ENCODE measurements at places on chromosomes 11 and 22. TPM values are rescaled to one million over a fixed set of nuclear protein-coding genes. Genes with fewer than 3 reads are reported as not detected.
A peak's percentile ranks its signal among the peaks of the same experiment; 100 is the strongest.

DNA sequence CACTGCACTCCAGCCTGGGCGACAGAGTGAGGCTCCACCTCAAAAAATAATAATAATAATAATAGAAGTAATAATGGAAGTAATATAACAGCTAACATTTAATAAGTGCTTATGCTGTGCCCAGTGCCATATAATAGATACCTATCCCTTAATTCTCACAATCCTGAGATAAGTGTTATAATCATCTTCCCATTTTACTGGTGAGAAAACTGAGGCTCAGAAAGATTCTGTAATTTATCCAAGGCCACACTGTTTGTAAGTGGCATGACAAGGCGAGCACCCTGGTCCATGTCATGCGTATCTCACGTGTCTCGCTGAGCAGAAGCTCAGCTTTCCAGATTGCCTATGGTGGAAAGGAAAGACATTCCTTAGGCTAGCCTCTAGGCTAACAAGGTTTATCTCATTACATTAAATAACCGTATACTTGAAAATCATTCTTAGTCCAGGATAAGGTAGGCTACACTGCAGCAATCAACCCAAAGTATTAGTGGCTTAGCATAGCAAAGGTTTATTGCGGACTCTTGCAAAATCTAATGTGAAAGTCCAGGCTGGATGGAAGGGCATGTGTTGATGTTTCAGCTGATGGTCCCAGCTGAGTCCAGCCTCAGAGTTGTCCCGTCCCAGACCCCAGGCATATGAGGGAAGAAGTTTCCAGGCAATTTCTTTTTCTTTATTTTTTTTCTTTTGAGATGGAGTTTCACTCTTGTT, 15.0 kb upstream of the LDLRAD3 start:
- DNase-seq = no peak

DNA sequence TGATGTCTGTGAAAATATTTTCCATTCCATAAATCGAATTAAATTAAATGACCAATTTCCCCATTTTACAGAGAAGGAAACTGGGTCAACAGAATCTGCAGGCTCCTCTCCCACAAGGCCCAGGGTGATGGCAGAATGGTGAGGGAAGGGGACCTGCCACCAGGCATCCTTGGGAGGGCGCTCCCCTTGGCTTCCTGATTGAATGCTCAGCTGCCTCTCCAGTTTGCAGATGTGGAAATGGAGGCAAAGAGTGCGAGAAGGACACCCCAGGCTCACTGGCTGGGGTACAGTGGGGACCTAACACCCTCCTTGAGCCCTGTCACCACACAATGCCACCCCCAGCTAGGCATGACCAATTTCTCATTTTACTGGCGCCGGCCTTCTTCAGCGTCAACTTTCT, 28.5 kb upstream of the CSNK1E start:
- DNase-seq = no peak

DNA sequence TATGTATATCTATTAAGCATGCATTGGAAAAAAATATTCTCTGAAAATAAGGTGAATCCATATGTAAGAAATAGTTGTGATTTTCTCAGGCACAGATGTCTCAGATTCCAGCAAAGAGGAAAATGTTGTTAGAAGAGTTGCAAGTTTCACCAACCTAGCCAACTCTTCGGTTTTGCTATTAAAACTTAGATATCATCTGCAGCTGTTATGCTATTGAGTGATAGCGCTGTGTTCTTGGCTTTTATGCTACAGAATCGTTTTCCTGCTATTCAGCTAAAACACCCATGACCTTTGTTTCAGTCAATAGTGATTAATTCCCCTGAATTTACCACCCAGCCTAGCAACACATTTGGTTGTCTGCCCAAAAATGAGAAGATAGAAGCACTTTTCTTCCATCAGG, 795.6 kb upstream of the ANO3 start:
- DNase-seq = no peak

GRCh38 chr22:49331878-49332277, 495.8 kb downstream of the BRD1 start:
- DNase-seq = no peak

- no peak for DNase-seq
These were observed 227.7 kb upstream of the ANO5 start for GRCh38 chr11:21965221-21965620.

DNA sequence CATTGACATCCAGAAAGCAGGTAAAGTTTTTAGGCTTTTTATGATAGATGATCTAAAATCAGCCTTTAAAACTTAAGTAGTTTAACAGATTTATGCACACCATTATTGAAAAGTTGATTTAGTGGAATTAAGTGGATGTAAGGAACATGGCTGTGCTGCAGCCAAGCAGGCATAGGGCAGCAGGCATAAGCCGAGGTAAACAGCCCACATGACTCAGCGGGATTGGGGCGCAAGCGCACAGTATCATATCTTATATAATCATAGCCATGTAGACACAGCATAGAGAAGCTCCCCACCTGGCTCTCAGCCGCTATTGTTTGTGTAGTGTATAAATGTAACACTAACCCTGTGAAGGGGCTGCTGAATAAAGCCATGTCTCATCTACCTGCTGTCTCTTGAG, 157.5 kb downstream of the WNT11 start:
- no peak for DNase-seq

- DNase-seq = no peak
These were observed 339.6 kb upstream of the ANO3 start for GRCh38 chr11:25992294-25992693.

DNA sequence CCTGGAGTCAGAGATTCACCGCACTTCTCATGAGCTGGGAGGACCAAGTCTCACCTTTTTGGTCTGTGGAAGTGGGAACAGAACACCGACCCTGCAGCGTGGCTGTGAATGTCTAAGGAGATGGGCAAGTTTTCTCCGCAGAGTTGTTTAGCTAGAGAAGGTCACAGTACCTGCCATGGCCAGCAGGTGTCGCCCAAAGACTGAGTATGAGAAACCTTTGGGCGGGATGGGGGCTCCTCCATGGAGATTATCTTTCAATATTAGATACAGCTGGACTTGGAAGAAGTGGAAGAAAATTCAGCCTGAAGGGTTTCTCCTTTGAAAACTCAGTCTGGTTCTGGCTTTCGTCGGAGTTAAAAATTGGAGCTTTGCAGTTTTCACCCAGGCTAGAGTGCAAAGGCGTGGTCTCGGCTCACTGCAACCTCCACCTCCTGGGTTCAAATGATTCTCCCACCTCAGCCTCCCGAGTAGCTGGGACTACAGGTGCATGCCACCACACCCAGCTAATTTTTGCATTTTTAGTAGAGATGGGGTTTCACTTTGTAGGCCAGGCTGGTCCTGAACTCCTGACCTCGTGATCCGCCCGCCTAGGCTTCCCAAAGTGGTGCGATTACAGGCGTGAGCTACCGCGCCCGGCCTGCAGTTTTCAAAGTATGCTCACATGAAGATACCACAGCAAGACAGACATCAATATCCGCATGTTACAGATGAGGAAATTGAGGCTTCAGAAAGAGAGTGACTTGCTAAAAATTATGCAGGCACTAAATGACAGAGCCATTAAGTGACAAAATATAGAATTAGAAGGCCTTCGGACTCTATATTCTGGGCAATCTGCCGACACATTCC, 10.7 kb upstream of the DSCAML1 start:
- no peak for DNase-seq

GRCh38 chr22:36884349-36885158, 23.7 kb downstream of the NCF4 start:
- DNase-seq = no peak

- DNase-seq = no peak
These were observed 180.3 kb downstream of the HIPK3 start for GRCh38 chr11:33437529-33437928.

- no peak for DNase-seq
These were observed 48.6 kb downstream of the ELFN2 start for GRCh38 chr22:37378642-37379058.

DNA sequence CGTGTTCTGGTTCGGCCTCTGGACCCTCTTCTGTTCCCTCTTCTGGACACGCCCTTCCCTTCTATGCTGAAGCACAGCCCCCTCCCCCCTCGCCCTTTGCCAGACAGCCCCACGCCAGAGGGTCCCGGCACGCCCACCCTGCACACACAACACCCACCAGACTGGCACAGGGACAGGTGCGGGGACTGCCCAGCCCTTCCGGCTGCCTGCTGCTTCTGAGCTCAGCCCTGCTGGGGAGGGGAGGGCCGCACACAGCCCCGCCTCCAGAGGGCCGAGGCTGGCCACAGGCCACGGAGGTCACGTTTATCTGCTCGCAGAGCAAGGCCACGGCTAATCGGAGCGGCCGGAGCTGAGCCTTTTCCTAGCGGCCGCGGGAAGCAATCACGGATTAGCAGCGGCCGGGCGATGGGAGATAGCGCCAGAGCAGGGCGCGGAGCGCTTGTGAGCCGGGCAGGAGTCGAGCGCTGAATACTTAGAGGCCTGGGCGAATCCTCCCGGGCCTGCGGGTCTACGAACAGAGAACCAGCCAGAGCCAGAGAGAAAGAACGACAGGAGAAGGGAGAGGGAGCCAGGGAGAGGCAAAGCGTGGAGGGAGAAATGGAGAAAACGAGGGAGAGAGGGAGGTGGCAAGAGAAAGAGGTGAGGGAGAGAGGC, 21.5 kb downstream of the OTUB1 start:
- DNase-seq = peak; percentile 94

DNA sequence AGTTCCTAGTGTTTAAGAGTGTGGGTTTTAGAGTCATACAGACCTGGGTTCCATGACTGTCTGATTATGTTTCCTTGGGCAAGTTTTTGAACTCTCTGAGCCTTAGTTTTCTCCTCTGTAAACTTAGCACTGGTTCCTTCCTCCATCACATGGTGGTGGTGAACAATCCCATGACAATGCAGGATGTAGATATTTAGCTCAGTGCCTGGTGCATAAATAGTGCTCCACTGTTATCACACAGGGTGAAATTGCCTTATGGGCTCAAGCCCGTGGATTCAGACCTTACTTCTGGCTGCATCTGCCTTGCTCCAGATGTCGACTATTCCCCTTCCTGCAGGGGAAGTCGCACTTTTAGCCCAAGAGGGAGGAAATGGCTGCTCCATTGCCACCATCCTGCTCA, 62.7 kb downstream of the LDLRAD3 start:
- DNase-seq = no peak

RIN1 gene
- 9.2 TPM for total RNA-seq

CCDC88B gene
- total RNA-seq = 34.0 TPM

A4GALT gene
- 11.9 TPM for total RNA-seq

HSPB2 gene
- total RNA-seq = 2.5 TPM

GVQW3 gene
- 4.8 TPM for total RNA-seq

CCDC188 gene
- total RNA-seq = 0.46 TPM

PNPLA5 gene
- total RNA-seq = not detected

SPI1 gene
- total RNA-seq = 275 TPM
